A549 treated with RU486 at 1 μM for 4 hours (cell line): ENCODE measurements at places on chromosomes 7 and 10. TPM values are rescaled to one million over a fixed set of nuclear protein-coding genes. Genes with fewer than 3 reads are reported as not detected.

NAT16 gene
- 0.06 to 0.15 TPM (median 0.14 TPM) in 5 replicates for total RNA-seq

NCF1 gene
- total RNA-seq: 0.08 to 0.17 TPM (median 0.15 TPM) in 3 of 5 replicates, not detected in the others

CYREN gene
- total RNA-seq: 66.7 to 83.3 TPM (median 69.3 TPM) in 5 replicates

PAX4 gene
- not detected in 5 replicates for total RNA-seq

NUTM2E gene
- 0.30 to 0.59 TPM (median 0.47 TPM) in 5 replicates for total RNA-seq

ASB10 gene
- total RNA-seq: not detected in 5 replicates

IGF2BP3 gene
- total RNA-seq: 15.8 to 28.0 TPM (median 25.1 TPM) in 5 replicates

DGKI gene
- total RNA-seq: 0.27 to 0.86 TPM (median 0.55 TPM) in 4 of 5 replicates, not detected in the other

IFIT1 gene
- 4.3 to 7.0 TPM (median 5.3 TPM) in 5 replicates for total RNA-seq

IGFBP1 gene
- 26.0 to 46.0 TPM (median 41.8 TPM) in 5 replicates for total RNA-seq

DNAJC9 gene
- total RNA-seq: 48.0 to 52.7 TPM (median 51.6 TPM) in 5 replicates

BMPER gene
- 6.3 to 8.6 TPM (median 7.3 TPM) in 5 replicates for total RNA-seq

FAM25A gene
- total RNA-seq: not detected in 5 replicates

LRGUK gene
- 0.28 to 0.53 TPM (median 0.35 TPM) in 5 replicates for total RNA-seq

CPEB3 gene
- 0.16 to 0.37 TPM (median 0.34 TPM) in 5 replicates for total RNA-seq

GPR85 gene
- not detected in 5 replicates for total RNA-seq

MYH16 gene
- 0.51 to 0.77 TPM (median 0.66 TPM) in 5 replicates for total RNA-seq

LIPM gene
- not detected in 5 replicates for total RNA-seq

AGR3 gene
- total RNA-seq: not detected in 5 replicates

LBX1 gene
- not detected in 5 replicates for total RNA-seq

PPA1 gene
- 184 to 232 TPM (median 201 TPM) in 5 replicates for total RNA-seq

OR9A2 gene
- not detected in 5 replicates for total RNA-seq

FGFR2 gene
- 0.42 to 1.0 TPM (median 0.64 TPM) in 5 replicates for total RNA-seq

VSIR gene
- 20.8 to 33.9 TPM (median 26.7 TPM) in 5 replicates for total RNA-seq

RAPGEF5 gene
- total RNA-seq: 0.05 to 0.22 TPM (median 0.11 TPM) in 5 replicates

CPN1 gene
- 0.18 to 0.43 TPM (median 0.39 TPM) in 5 replicates for total RNA-seq

AASS gene
- 0.05 to 0.12 TPM (median 0.06 TPM) in 4 of 5 replicates, not detected in the other for total RNA-seq

CRHR2 gene
- total RNA-seq: 0.05 TPM in 1 of 5 replicates, not detected in the others

ITGA8 gene
- total RNA-seq: not detected in 5 replicates

AOAH gene
- total RNA-seq: 0.10 TPM in 1 of 5 replicates, not detected in the others

SCART1 gene
- total RNA-seq: 0.06 to 0.27 TPM (median 0.22 TPM) in 5 replicates

FRMD4A gene
- total RNA-seq: 4.0 to 5.2 TPM (median 4.4 TPM) in 5 replicates

CLCN1 gene
- total RNA-seq: 0.06 to 0.11 TPM in 2 of 5 replicates, not detected in the others

SDK1 gene
- total RNA-seq: 0.31 to 0.74 TPM (median 0.37 TPM) in 5 replicates

FXYD4 gene
- total RNA-seq: not detected in 5 replicates

VIPR2 gene
- total RNA-seq: not detected in 5 replicates

LRRC17 gene
- total RNA-seq: 0.08 to 0.35 TPM (median 0.16 TPM) in 4 of 5 replicates, not detected in the other

MOSPD3 gene
- 14.6 to 22.8 TPM (median 18.4 TPM) in 5 replicates for total RNA-seq

MET gene
- 57.3 to 103 TPM (median 96.4 TPM) in 5 replicates for total RNA-seq

POLL gene
- 11.6 to 19.9 TPM (median 15.3 TPM) in 5 replicates for total RNA-seq

PTPN20 gene
- 3.1 to 4.3 TPM (median 3.6 TPM) in 5 replicates for total RNA-seq

GPR26 gene
- total RNA-seq: not detected in 5 replicates

GDF2 gene
- not detected in 5 replicates for total RNA-seq

AMPH gene
- not detected in 5 replicates for total RNA-seq

NUTM2B gene
- 0.08 to 0.40 TPM (median 0.29 TPM) in 5 replicates for total RNA-seq

PRPS1L1 gene
- total RNA-seq: not detected in 5 replicates

TET1 gene
- 0.21 to 0.56 TPM (median 0.52 TPM) in 5 replicates for total RNA-seq

HOXA6 gene
- total RNA-seq: 0.98 to 2.1 TPM (median 1.5 TPM) in 5 replicates

OR2A42 gene
- not detected in 5 replicates for total RNA-seq

CDC123 gene
- total RNA-seq: 123 to 195 TPM (median 136 TPM) in 5 replicates

ALOX5 gene
- 0.30 to 0.59 TPM (median 0.46 TPM) in 5 replicates for total RNA-seq

SPDYE1 gene
- not detected in 5 replicates for total RNA-seq

OPN1SW gene
- total RNA-seq: not detected in 5 replicates
